Lower leg skin (tissue), 4 donors: ENCODE measurements at places on chromosomes 6 and 20. TPM values are rescaled to one million over a fixed set of nuclear protein-coding genes. Genes with fewer than 3 reads are reported as not detected.

GRCh38 chr6:169669147-169669546 lies 32.7 kb downstream of the WDR27 start:
- DNase-seq: no peak

DNA sequence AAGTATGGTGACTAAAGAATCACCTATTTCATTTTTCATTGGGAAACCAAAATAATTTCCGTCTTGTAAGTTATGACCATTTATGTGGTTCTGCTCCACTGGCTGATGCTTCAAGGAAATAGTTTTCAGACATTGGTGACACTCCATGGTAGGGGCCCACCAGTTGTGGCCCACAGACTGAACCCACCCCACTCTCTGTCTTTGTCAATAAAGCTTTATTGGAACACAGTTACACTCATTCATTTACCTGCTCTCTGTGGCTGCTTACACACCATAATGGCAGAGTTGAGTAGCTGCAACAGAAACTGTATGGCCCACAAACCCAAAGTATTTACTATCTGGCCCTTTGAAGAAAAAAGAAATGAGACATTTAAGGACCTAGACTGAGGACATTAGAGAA lies 78.5 kb downstream of the TBC1D7 start:
- DNase-seq: no peak

DNA sequence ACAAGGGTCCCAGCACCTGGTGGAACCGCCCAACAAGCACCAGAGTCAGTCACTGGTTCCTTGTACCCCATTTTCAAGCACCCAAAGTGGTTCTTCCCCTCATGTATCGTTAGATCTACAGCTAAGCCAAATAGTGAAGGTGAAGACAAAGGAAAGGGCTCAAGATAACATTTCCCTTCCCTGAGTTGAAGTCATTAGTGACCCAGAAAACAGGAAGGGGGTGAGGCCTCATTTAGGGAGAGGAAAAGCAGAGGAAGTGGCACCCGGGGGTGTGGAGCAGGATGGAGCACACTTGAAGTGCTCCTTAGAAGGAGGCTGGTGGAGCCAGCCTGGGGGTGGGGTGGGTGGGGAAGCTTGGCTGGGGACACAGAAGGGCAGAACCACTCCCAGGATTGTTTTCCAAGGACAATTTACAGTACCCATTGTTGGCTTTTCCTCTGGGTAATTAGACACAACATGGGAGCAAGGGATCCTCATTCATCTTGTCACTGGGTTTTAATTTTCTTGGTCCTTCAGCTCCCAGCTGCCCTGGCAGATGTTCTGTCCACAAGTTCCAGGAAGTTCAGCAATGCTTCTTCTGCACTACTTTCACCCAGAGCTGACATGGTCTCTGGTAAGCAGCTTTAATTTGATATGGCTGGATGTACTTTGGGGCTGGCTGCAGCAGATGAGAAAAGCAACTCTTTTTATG lies 73.3 kb upstream of the CD93 start:
- DNase-seq: no peak

DNA sequence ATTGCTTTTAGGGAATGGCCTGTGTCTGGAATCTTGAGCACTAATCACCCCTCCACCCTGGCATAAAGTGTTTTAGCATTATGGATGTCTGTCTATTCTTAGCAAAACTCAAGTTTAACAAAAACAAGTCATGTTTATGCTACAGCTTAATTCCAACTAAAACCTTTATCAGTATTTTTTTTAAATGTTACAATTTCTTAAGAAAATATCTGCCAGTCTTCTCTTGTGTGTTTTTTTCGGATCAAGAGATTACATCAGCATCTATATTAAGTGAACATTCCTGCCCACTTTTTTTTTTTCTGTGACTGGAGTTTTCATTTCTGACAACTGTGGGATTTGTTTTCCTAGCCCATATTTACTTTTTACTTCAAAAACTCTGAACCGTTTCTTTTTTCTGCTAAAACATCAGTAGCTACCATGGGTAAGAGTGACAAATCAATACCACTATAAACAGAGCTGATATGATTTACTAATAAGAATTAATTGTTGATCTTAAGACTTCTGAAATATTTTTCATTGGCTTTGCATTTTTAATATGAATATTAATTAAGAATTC lies 94.3 kb downstream of the EDN1 start:
- DNase-seq: no peak

GRCh38 chr6:127439718-127440117 lies 19.5 kb downstream of the KIAA0408 start:
- DNase-seq: no peak

DNA sequence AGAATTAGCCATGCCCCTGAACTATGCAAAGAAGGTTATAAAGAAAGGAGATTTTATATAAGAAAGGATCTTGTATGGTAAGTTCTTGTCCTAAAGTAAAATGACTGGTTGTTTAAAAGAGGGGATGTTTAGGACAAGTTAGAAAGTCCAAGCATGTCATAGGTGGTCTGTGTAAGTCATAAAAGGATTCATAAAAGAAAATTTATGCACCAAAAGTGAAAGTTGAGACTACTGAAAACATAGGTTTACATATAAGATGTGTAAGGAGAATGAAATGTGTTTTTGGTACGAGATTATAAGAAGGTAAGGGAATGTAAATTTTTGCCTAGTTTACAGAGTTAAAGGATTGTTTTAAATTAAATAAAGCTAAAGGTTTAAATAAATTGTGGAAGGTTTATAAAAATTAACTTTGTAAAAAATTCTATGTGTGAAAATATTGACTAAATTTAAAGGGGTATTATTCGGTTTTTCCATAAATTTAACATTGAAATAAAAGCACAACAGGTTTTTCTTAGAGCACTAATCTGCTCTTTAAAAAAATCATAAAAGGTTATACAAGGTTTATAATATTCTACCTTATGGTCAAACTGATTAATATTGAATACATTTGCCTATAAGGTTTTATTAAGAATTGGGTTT lies 93.6 kb upstream of the UST start:
- DNase-seq: no peak

DNA sequence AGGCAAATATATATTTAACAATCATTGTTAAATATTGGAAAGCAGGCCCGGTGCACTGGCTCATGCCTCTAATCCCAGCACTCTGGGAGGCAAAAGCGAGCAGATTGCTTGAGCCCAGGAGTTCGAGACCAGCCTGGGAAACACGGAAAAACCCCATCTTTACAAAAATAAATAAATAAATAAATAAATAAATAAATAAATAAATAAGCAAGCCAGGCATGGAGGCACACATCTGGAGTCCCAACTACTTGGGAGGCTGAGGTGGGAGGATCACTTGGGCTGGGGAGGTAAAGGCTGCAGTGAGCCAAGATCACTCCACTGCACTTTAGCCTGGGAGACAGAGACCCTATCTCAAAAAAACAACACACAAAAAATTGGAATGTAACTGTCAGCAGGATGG lies 53.7 kb downstream of the ZFP64 start:
- DNase-seq: no peak

DNA sequence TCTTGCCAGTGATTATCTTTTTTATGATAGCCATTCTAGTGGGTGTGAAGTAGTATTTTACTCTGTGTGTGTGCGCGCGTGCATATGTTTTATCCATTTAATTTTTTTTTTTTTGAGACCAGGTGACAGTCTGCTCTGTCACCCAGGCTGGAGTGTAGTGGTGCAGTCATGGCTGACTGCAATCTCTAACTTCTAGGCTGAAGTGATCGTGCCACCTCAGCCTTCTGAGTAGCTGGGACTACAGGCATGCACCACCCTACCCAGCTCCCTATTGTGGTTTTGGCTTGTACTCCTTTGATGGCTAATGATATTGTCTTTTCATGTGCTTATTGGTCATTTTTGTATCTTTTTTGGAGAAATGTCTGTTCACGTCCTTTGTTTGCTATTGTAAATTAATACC lies 33.3 kb downstream of the ITCH start:
- no peak for DNase-seq

DNA sequence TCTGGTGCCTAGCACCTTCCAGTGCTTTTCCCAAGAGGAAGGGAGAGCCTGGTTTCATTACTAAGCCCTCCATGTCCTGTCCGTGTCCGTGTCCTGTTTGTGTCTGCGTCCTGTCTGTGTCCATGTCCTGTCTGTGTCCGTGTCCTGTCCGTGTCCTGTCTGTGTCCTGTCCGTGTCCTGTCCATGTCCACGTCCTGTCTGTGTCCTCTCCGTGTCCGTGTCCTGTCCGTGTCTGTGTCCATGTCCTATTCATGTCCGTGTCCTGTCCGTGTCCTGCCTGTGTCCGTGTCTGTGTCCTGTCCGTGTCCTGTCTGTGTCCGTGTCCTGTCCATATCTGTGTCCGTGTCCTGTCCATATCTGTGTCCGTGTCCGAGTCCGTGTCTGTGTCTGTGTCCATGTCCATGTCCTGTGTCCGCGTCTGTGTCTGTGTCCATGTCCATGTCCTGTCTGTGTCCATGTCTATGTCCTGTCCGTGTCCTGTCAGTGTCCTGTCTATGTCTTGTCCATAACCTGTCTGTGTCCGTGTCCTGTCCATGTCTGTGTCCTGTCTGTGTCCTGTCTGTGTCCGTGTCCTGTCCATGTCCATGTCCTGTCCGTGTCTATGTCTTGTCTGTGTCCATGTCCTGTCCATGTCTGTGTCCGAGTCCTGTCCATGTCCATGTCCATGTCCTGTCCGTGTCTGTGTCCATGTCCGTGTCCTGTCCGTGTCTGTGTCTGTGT lies 54.4 kb upstream of the BHLHE23 start:
- peak; percentile 67 for DNase-seq

RRAGD gene
- 20.9 TPM for total RNA-seq

FAM184A gene
- total RNA-seq: 1.1 TPM

EFCAB8 gene
- not detected for total RNA-seq

MYBL2 gene
- 0.19 TPM for total RNA-seq

LST1 gene
- 7.0 TPM for total RNA-seq

PSMB9 gene
- 29.9 TPM for total RNA-seq
